ENCODE measurements at places on chromosomes 1 and 21. TPM values are rescaled to one million over a fixed set of nuclear protein-coding genes. Genes with fewer than 3 reads are reported as not detected.

The KRTAP11-1 gene
- total RNA-seq: not detected

The SVBP gene
- 18.1 TPM for total RNA-seq

The AMIGO1 gene
- 1.6 TPM for total RNA-seq

The ZNF683 gene
- not detected for total RNA-seq

The S100A7A gene
- total RNA-seq: not detected

The COL8A2 gene
- 0.08 TPM for total RNA-seq

The LPAR3 gene
- 0.23 TPM for total RNA-seq

The SLC6A17 gene
- 4.1 TPM for total RNA-seq

The RBM11 gene
- not detected for total RNA-seq

The FCGR1A gene
- total RNA-seq: not detected

The SPATA17 gene
- total RNA-seq: 2.0 TPM

The CGN gene
- total RNA-seq: 1.6 TPM
